ENCODE measurements at places on chromosomes 4 and X.

GRCh38 chr4:168923526-168924194, 86.4 kb downstream of the CBR4 start:
- peak; percentile 31 for DNase-seq

DNA sequence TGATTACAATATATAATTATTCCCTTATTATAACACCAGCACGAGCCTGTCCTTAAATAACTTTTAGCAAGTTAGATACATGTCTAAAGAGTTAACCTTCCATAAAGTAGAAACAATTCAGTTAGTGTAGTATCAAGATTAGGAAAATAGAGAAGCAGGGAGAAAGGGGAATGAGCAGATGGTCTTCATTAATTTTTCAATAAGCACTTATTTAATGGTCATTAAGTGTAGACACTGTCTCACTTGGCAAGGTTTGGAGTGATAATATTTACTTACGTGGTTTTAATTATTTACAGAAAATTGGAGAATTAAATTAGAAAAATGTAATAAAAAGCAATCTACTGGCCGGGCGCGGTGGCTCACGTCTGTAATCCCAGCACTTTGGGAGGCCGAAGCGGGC, 99.7 kb downstream of the PDS5A start:
- no peak for DNase-seq

DNA sequence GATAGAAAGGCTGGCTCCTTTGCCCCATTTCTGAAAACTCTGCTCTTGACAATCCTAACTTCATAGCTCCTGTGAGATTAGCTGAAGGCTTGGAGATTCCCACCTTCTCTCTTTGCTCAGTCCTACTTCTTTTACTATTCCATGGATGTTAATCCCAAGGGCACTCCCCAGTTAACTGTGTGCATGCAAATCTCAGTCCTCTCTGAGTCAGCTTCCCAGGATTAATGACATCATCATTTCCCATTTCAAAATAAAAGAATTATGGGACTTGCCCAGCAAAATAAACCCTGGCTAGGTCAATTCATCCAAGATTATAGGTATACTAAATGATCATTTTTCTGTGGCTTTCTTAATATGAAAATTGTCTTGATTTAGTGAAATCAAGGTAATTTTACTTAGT, 328.6 kb upstream of the NR3C2 start:
- DNase-seq: no peak

- no peak for DNase-seq
These were observed 36.2 kb upstream of the NDNF start for GRCh38 chr4:121108557-121108956.

GRCh38 chrX:118212817-118213183, 96.2 kb upstream of the KLHL13 start:
- peak; percentile 52 for DNase-seq

DNA sequence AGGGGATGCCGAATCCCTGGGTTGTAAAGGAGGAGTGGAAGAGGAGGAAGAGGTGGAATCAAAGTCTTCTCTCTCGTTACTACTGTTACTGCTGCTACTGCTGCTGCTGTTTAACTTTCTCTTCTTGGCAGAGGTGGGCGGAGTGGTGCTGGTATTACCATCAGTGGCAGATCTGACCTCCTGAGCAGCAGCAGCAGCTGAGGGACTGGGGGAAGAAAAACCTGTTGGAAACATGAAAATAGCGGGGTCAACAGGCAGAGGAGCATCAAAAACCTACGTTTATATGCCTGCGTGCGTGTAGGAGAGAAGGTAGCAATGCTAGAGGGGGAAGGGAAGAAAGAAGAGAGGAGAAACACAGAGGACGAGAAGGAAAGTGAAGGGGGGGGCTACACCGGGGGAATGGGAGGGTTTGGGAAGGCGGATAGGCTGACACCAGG, 339 bp downstream of the CUL4B start:
- no peak for DNase-seq

GRCh38 chr4:185792384-185793115, 19.4 kb downstream of the SORBS2 start:
- no peak for DNase-seq

- DNase-seq: peak; percentile 64
These were observed 58.5 kb downstream of the TSC22D3 start for GRCh38 chrX:107716816-107717700.

GRCh38 chrX:8864161-8864560, 63.0 kb upstream of the FAM9A start:
- DNase-seq: no peak

DNA sequence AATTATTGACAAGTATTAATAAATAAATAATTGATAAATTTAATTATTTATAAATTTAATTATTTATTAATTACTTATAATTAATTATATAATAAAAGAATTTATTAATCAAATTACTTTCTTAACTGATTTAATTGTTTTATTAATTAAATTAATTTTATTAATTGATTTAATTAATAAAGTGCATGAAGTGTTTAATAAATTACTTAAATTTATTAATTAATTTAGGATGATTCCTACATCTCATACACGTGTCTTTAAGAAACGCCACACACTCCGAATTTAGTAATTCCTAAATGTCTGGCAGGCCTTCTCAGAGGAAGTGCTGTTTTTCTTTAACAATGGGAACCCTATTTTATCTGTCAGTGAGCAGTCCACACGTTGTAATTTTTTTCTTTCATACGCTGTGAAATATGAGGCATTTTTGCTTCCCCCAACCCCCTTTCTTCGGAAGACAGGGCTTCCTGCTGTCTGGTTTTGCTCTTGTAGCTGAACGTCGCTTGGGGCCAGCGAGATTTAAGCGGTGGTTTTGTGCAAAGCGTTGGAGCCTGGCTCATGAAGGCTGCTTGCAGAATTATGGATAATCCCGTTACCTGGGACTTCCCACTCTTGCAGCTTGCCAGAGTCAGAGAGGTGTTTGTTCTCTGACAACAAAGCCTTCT, 46.8 kb downstream of the CRLF2 start:
- DNase-seq: no peak

GRCh38 chrX:36978886-36979285, 29.3 kb upstream of the FAM47C start:
- no peak for DNase-seq

DNA sequence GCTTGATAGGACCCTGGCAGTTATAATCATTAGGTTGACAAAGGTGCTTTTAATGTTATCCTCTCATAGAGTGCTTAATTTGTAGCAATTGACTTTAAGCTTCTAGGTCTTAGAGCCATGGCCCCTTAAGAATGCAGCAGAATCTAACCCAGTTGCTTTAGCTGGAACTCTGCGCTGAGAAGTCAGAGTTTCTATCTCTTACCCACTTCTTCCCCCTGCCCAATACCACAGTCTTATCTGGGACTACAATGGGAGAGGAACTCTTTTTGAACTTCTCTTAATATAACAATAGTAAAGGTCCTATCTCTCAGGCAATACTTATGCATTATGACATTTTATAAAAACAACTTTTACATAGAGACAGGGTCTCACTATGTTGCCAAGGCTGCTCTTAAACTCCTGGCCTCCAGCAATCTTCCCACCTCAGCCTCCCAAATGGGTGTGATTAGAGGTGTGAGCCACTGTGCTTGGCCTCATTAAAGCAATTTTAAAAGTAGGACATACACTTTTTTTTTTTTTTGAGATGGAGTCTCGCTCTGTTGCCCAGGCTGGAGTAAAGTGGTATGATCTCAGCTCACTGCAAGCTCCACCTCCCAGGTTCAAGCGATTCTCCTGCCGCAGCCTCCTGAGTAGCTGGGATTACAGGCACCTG, 1.8 kb downstream of the TLR10 start:
- no peak for DNase-seq

GRCh38 chr4:21380861-21381260, 567.7 kb downstream of the KCNIP4 start:
- no peak for DNase-seq

All from GM12878 (cell line).